ENCODE measurements at places on chromosomes 2 and 18.

DNA sequence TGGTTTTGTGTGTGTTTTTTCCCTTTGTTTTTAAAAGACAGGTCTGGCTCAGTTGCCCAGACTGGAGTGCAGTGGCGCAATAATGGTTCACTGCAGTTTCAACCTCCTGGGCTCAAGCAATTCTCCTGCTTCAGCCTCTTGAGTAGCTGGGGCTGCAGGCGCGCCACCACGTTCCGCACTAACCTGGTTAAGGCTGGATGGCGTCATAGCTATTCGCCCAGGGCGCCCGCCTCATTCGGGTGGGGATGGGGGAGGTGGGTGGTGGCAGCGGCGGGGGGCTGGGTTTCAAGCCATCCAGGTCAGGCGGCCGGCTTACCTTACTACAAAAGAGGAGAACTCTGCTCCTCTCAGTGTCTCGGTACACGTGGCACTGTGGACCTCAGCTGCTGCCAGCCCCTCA, 42.8 kb downstream of the EEF1B2 start:
- DNase-seq: no peak

- no peak for DNase-seq
Measured at GRCh38 chr2:175807031-175807873, 194.8 kb downstream of the LNPK start.

GRCh38 chr2:9037166-9037565, 33.7 kb upstream of the MBOAT2 start:
- no peak for DNase-seq

- no peak for DNase-seq
Measured at GRCh38 chr2:157631861-157632260, 3.2 kb upstream of the ACVR1C start.

DNA sequence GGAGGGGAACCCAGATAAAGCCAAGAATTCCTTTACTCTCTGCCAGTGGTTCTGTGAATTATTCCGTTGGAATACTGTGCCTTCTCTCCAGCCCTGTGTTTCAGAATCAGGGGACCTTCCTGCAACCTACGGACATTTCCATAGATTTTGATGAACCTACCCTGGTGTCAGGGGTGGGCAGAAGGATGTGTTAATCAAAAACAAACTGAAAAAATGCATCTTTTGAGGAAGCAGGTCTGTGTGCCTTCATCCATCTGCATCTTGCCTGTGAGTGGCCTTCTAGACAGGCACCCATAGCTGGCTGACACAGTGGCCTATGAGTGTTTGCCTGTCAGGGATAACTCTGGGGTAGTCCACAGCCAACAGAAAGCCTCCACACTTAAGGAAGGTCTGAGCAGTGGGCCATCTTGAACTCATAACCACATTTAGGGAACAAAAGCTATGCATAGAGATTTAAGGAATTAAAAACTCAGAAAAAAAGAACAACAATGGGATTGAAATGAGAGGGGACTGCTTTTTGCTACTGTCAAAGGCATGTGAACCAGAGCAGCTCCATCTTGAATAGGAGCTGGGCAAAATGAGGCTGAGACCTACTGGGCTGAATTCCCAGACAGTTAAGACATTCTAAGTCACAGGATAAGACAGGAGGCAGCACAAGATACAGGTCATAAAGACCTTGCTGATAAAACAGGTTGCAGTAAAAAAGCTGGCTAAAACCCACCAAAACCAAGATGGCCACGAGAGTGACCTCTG, 45.9 kb upstream of the ITGA6 start:
- DNase-seq: no peak

- DNase-seq: no peak
Measured at GRCh38 chr2:12051831-12052230, 305.4 kb downstream of the LPIN1 start.
